ENCODE measurements at places on chromosomes 11 and 22. TPM values are rescaled to one million over a fixed set of nuclear protein-coding genes. Genes with fewer than 3 reads are reported as not detected.

DNA sequence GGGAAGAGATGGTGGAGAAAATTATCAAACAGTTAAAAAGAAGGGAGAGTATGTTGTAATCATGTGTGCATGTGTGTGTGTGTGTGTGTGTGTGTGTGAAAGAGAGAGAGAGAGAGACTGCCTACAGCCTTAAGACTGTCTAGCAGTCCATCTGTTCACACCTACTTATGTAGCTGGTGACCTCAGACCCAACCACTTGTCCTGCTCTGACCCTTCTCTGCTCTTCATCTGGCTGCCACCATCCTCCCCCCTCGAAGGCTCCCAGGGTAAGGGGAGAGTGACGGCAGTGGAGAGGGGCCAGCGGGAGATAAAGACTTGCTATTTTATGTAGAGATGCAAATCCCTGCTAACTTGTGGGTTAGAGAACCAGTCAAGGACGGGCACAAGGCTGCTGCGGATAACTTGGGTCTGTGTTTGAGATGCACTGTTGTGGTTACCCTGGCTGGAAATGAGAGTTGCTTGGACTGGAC lies 24.9 kb upstream of the GRAMD1B start:
- DNase-seq = no peak

DNA sequence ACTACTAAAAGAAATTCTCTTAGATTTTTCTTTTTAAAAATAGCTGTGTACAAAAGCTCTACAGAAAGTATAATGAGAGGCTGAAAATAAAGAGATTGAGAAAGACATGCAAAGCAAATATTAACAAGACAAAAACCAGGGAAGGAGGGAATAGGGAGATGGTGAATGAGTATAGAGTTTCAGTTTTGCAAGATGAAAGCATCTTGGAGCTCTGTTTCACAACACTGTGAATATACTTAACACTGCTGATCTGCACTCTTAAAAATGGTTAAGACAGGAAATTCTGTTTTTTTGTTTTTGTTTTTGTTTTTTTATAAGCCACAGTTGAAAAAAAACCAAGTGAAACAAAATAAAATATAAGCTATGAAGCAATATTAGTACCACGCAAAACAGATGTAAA lies 5.5 kb downstream of the TMEM218 start:
- no peak for DNase-seq

- no peak for DNase-seq
These were observed 4.1 kb upstream of the RAG2 start for GRCh38 chr11:36602135-36602534.

- DNase-seq = no peak
These were observed 21.0 kb downstream of the PHLDB1 start for GRCh38 chr11:118628432-118628831.

- no peak for DNase-seq
These were observed 84.2 kb downstream of the ZNF280B start for GRCh38 chr22:22424210-22424800.

DNA sequence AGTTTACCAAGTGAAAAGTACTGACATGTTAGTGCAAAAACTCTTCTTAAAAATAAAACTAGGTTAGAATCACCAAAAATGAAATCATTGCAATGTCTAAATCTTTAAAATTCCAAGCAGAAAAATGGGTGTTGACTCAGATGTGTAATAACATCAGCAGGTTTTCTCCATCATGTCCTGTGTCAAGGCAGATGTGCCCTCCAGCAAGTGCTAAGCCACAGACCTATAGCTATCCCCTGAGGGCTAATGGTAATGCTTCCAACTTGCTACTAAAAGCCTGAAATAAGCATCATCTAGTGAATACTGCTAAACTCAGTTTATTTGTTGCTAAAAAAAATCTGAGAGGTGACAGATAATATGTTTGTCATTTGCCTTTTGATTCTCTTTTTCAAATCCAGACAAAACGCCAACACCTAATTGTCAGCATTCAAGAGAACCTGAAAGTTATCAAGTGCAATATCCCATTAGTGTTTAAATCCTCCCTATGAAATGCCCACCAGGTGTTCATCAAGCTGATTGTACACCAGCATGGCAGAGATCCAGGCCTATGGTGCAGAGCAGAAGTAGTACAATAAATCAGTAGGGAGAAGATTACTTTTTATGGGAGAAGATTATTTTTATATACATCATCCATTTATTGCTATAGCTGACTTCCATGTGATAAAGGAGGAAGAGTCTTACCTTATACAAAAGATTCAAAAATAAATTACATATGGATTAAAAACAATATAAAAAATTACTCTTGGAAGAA lies 55.1 kb upstream of the SYT9 start:
- no peak for DNase-seq

- no peak for DNase-seq
These were observed 1.7 kb upstream of the TXNRD2 start for GRCh38 chr22:19943082-19944026.

DNA sequence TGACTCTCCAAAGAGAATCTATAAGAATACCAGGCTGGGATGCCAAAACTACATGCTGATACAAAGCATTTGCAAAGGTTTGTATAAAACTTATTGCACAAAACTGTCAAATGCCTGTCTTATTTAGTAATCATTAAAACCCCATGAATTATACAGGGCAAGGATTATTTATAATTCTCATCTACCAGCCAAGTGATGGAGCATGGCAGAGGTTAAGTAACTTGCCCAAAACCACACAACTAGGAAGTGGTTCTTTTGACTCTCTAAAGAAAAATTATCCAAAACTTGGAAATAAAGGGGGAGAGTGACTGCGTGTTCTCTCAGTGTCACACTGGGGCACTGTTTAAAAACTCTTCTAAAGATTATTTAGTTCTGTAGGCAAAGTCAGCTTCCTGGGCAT lies 17.4 kb upstream of the CLMP start:
- no peak for DNase-seq

GRCh38 chr11:13107544-13108044 lies 98.5 kb downstream of the RASSF10 start:
- DNase-seq = no peak

DNA sequence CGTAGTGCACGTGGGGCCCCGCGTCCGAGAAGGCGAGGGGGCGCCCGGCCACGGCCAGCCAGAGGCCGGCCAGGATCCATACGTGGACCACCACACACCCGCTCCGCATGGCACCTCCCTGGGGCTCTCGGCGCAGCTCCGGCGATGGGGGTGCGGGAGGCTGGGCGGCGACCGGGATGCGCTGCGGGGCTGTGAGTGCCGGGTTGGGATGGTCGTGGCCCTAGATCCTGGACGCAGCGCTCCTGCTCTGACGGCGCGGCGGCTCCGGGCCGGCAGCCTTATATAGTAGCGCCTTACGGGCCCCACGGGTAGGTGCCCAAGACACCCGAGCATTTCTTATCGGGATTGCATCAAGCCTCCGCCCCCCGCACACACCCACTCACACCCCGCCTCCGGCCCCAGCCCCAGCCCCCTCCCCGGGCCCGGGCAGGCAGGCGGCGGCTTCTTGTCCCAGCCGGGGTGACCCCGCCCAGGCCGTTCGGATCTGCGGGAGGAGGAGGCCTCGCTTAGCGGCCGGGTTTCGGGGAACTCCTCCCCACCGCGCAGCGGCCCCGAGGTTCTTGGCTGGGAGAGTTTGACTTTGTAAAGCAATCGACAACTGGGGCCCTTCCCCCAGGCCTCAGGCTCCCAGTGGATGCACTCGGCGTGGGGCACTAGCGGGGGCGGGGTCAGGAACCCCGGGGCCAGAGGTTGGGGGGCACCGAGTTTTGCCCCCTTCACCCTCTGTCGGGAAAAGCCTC lies at the start of gene FGF19:
FGF19 (minus strand) TSS at position 255 of the 740 bp plus-strand sequence; CDS start at position 109, 146 bp downstream.
- DNase-seq = no peak

- DNase-seq = no peak
These were observed 31.7 kb upstream of the ABCC8 start for GRCh38 chr11:17508306-17508705.

DNA sequence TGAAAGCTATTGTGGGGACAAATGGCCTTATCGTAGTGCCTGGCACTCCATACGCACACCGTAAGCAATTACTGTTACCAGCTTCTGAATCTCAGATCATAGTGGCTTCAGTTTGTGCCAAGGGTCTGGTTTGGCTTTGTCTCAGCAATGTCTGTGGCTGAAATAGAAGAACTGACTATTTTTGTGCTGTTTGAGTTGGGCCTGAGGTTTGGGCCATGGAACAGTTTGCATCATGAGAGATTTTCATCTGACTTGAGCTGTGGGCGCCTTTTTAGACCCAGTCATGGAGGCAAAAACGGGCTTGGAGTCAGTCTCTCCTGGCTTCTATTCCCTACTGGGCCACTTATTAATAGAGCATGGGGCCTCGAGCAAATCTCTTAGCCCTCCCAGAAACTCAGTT lies 121.1 kb upstream of the CRYBB3 start:
- no peak for DNase-seq

- DNase-seq = no peak
These were observed 12.4 kb downstream of the TRIM6 start for GRCh38 chr11:5608808-5609207.

DNA sequence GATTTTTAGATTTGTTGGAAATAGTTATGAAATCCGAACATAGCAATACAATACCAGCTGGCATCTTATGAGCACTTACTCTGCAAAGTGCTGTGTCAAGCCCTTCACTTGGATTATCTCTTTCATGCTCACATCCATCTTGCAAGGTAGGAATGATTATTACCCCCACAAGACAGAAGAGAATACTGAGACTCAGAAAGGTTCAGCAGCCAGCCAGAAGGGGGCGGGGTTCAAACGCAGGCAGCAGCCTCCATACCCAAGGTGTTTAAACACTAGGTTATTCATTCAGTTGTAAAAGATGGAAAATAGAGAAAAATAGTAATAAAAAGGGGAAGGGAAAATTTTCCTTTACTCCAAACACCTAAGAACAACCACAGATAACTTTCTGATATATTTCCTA lies 158.5 kb downstream of the CCDC34 start:
- no peak for DNase-seq

GRCh38 chr11:66966351-66966750 lies 8.2 kb upstream of the PC start:
- DNase-seq = no peak

DNA sequence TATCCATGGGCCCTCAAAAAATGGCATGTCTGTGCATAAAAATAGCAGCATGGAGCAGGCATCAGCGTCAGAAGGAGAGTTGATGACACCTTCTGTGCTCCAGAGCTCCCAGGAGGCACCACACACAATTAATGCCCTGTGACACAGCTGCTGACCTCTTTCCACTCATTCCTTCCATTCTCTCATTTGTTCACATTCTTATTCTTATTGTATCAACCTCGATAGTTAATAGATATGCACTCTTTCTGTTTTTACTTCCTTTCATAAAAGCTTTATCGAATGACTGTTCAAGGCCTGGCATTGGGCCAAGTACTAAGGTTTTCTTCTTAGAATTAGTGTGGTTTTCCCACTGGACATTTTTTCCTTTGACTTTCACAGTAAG lies 266.0 kb upstream of the MTNR1B start:
- DNase-seq = no peak

DNA sequence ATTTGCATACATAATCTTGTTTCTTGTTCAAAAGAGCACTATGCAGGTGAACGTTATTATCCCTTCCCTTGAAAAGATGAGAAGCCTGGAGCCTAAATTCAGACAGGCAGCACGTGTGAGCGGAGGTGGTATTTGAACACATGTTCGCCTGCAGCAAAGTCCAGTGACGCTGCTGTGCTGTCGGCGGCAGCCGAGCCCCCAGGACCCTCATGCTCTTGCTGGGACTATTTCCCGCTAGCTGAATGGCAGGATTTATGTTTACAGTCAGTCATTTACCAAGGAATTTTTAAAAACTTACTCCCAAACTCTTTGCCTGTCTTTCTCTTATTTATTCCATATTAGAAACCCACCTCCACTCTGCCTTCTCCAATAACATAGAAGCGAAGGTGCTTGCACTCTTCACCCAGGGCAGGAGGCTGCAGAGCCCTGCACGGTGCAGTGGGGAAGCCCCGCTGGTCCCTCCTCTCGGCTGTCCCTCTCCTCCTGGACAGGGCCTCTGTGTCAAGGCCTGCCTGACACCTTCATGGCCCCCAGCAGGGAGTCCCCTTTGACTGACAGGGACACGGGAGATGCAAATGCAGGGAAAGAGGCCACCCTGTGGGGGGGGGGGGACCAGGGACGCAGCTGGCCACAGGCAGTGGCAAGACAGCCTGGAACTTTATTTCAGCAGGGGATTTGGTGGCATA lies 528.5 kb upstream of the B3GAT1 start:
- DNase-seq = no peak

GRCh38 chr11:65709661-65710060 lies 2.4 kb upstream of the KAT5 start:
- DNase-seq = no peak

DNA sequence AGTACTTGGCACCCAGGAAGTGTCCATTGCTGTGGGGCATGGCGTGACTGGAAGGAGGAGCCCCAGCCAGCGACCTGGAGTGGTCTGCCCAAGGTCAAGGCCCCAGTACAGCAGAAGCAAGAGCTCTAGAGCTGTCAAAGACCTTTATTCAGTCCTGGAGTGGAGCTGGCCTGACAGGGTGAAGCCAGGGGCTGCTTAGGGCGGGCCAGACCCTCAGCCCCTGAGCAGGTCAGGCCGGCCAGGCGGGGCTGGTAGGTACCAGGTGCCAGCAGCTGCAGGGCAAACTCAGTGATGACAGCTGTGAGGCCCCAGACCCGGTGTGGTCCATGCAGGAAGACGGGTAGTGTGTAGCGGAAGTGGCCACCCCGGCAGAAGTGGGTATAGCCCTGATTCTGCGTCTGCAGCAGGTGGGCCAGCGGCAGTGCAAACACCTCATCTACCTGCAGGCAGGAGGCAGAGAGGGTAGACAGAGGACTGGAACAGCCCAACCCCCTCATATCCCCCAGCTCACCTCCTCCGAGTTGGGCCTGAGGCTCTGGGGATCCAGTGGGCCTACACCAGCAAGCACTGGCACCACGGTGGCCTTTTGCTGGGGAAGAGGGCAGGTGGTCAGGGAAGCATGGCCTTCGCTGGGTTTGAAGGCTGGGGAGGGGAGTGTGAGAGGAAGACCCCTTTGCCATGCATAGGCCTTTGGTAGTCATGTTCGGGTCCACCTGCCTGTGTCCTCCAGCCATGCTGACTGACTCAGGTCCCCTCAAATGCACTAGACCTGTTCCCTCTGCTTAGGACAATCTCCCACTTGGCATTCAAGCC lies 1.7 kb downstream of the NUDT8 start:
- DNase-seq = no peak

DNA sequence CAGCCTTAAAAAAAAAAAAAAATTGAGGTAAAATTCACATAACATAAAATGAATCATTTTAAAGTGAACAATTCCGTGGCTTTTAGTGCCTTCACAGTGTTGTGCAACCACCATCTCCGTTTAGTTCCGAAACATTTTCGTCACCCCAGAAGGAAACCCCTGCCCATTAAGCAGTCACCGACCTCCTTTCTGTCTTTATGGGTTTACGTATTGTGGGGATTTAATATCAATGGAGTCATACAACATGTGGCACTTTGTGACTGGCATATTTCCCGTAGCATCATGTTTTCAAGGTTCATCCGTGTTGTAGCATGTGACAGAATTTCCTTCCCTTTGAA lies 65.5 kb downstream of the BCR start:
- no peak for DNase-seq

The MS4A12 gene
- not detected for total RNA-seq

The ART1 gene
- total RNA-seq = not detected

The DPAGT1 gene
- total RNA-seq = 72.1 TPM

The OTOG gene
- total RNA-seq = not detected

The MS4A7 gene
- 0.23 TPM for total RNA-seq

The DNAJB7 gene
- total RNA-seq = not detected

The WT1 gene
- 15.9 TPM for total RNA-seq

The DGAT2 gene
- 19.2 TPM for total RNA-seq

The VPREB3 gene
- not detected for total RNA-seq

The OR5B21 gene
- not detected for total RNA-seq

The KIF18A gene
- total RNA-seq = 20.8 TPM

The C22orf31 gene
- total RNA-seq = not detected

The ZNF408 gene
- 19.8 TPM for total RNA-seq

The PIH1D2 gene
- total RNA-seq = 3.0 TPM

The CCDC87 gene
- total RNA-seq = 2.0 TPM
